ENCODE measurements at places on chromosomes 3 and 15. TPM values are rescaled to one million over a fixed set of nuclear protein-coding genes. Genes with fewer than 3 reads are reported as not detected.

DNA sequence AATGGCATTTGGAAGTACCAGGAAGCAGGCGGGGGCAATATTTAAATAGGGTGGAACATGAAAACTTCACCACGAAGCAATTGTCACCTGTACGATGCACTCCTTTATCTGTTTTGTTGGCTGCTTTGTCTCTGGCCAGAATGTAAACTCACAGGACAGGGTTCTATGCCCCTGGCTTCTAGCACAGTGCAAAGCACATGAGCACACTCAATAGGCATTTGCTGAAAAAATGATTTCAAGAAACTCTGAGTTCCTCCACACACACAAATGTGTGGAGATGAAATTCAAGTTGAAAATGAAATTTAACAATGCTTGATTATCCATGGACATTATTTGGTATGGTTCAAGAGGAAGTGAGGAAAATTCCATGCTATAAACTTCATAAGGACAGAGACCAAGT is 229.6 kb upstream of the FEZF2 start:
- no peak for DNase-seq

DNA sequence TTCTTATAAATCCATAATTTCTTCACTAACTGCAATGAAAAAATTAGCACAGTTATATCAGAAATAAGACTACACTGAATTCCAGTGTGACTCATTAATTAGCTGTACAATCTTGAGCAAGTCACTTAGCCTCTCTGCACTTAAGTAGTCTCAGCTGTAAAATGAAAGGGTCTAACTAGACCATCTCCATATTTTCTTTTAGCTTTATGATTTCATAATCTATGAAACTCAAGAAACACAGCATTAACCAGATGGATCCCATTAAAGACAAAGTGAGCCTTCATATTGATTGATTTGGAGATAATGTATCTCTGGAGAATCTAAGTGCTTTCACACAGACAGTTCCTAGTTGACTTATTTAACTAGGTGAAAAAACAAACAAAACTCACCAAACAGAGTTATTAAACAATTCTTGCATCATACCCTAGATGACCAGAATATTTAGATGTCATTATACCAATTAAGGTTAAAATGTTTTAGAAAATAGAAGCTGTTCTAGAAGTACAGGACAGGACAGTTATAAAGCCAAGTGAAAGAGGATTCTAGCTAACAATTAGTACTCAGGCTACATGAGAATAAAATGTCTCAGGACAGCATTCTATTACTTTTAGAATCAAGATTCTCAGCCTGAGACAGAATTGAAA is 11.2 kb downstream of the CSNK1G1 start:
- no peak for DNase-seq

GRCh38 chr3:74646094-74646493 is 31.6 kb upstream of the CNTN3 start:
- DNase-seq = no peak

GRCh38 chr3:108806316-108806715 is 16.3 kb upstream of the TRAT1 start:
- DNase-seq = no peak

DNA sequence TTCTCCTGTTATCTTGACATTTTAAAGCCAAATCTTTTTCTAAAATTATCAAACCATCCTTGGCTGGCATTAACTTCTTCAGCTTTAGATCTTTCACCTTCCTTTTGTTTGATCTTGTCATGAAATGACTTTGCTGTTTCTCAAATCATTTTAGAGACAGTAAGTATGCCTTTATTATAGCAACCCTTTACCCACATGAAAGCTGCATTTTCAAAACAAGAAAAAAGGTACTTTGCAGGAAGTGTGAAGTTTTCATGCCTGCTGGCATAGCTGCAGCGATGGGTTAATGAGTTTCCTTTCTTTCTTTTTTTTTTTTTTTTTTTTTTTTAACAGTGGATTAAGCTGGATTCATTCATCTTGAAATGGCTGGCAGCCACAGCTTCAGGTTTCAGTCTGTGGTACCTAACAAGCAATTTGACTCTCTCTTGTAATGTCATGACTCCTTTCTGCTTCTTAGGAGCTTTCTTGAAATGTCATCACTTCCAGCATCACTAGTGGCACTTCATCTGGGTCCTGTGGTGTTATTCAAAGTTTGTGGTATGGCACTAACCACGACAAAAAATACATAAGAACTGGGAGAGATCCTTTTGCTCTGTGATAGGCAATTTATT is 18.8 kb downstream of the SLC25A26 start:
- no peak for DNase-seq

DNA sequence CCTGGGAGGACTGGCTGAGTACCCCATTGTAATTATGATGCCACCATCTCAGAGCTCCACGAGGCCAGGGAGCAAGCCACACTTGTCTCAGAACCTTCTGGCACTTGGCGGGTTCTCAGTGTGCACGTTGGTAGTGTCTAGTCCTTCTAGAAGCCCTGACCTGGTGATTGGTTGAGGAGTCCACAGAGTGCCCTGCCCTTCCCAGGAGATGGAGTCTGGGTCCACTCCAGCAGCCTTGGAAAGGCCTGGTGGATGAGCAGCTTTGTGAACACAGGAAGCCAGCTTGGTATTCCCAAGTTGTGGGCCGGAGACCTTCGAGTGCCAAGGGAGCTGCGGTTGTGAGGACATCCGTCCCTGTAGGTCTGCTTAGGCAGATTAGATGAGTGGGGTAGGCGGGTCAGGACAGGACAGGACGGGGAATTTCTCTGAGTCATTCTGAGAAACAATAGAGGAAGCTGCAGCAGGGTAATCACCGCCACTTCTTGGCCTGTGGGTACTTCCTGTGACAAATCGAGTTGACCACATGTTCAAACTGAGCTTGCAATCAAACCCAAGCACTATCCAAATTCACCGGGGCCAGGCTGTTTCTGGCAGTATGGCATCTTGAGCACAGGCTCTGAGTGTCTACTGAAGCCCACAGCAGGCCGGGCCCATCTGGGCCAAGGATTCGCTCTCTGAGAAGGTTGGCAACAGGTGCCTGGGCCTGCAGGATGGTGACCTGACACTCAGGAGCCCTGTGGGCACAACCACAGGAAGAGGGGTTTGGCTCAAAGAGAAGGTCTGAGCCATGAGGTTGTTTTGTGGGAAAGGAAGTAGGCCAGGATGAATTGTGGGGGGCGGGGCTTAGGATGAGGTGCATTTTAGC is 71.5 kb upstream of the PLXNA1 start:
- no peak for DNase-seq

Gene SEMA3F
- total RNA-seq = 11.3 TPM

Measured in Caco-2 (cell line).